Thoracic aorta (tissue), 2 donors: ENCODE measurements at places on chromosomes 2 and 18. TPM values are rescaled to one million over a fixed set of nuclear protein-coding genes. Genes with fewer than 3 reads are reported as not detected.
A peak's percentile ranks its signal among the peaks of the same experiment; 100 is the strongest.

DNA sequence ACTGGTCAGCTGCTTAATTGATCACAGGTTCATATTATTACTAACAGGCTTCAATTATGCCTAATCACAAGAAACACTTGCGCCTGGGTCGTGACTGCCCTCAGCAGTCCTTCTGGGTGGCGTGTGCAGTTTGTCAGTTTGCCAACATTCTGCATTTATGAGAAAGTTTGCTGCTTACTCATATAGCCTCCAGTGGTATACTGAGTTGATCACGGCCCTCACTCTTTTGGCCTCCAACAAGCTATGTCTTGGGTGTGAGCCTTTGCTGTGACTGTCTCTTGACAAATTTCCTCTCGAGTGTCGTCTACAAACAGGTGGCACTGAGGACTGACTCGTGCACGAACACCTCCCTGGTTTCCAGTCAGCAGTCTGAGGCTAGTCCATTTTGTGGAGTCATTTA lies 27.3 kb downstream of the DCDC2C start:
- no peak for DNase-seq
- H3K4me3 ChIP-seq: no peak overlapping the region
- peaks cover 9% of the 10 kb centered on the region for H3K4me1 ChIP-seq
- no peak overlapping the region for H3K27ac ChIP-seq
- H3K27me3 ChIP-seq: no peaks in the 10 kb centered on the region
- H3K36me3 ChIP-seq: no peaks in the 10 kb centered on the region

GRCh38 chr2:100601661-100602060 lies 38.9 kb downstream of the PDCL3 start:
- peaks cover 10% of the 10 kb centered on the region for H3K4me1 ChIP-seq
- no peak overlapping the region for H3K27ac ChIP-seq
- no peaks in the 10 kb centered on the region for H3K27me3 ChIP-seq
- DNase-seq: no peak

PMAIP1 gene
- total RNA-seq: not detected

GRCh38 chr18:42508683-42509296 lies 553.8 kb downstream of the PIK3C3 start:
- H3K27ac ChIP-seq: no peak overlapping the region
- H3K27me3 ChIP-seq: no peaks in the 10 kb centered on the region
- no peak overlapping the region for H3K4me3 ChIP-seq

TMEM17 gene
- total RNA-seq: 0.42 TPM

DNA sequence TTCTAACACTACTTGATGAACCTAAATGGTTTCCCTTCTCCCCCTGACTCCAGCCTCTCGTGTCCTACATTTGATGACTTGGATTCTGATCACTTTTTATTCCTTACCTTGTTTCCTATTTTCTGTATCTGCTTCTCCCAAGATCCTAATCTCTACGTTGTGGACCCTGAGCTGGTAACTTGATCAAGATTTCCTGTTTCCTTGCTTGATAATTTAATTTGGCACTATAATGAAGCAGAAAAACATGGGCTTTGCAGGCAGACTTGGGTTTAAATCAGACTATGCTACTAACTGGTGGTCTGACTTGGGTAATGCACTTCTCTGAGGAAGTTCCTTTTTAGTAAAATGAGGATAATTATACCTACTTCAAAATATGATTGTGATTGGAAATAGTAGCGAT lies 11.7 kb upstream of the FBXO11 start:
- no peaks in the 10 kb centered on the region for H3K36me3 ChIP-seq
- no peak for DNase-seq
- H3K4me1 ChIP-seq: no peaks in the 10 kb centered on the region
- no peak overlapping the region for H3K27ac ChIP-seq
- H3K4me3 ChIP-seq: no peak overlapping the region

DNA sequence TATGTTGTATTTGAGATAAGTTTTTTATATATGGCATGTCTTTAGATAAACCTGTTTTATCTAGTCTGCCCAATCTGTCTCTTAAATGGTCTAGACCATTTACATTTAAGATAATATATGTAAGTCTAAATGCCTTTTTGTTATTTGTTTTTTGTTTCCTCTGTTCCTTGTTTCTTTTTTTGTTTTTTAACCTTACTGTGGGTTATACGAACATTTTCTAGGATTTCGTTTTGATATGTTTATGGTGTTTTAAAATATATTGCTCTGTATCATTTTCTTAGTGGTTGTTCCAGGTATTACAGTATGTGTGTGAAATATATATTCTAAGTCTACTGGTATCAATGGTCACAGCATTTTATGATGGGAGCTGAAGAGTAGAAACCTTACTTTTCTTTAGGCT lies 13.3 kb downstream of the BCL2L11 start:
- peaks cover 7% of the 10 kb centered on the region for H3K4me1 ChIP-seq
- H3K4me3 ChIP-seq: no peak overlapping the region
- DNase-seq: no peak
- H3K27ac ChIP-seq: no peak overlapping the region
- no peaks in the 10 kb centered on the region for H3K36me3 ChIP-seq

HOXD13 gene
- total RNA-seq: not detected

GRCh38 chr18:37567061-37567993 lies 1.7 kb upstream of the CELF4 start:
- H3K4me3 ChIP-seq: peak overlapping the region; percentile 82
- DNase-seq: no peak
- peaks cover 25% of the 10 kb centered on the region for H3K27me3 ChIP-seq
- no peak overlapping the region for H3K27ac ChIP-seq
- no peaks in the 10 kb centered on the region for H3K36me3 ChIP-seq

RAB27B gene
- 0.42 TPM for total RNA-seq

GRCh38 chr18:27143580-27144287 lies 41.4 kb downstream of the CHST9 start:
- no peaks in the 10 kb centered on the region for H3K27me3 ChIP-seq
- no peak for DNase-seq
- no peaks in the 10 kb centered on the region for H3K36me3 ChIP-seq
- no peaks in the 10 kb centered on the region for H3K4me1 ChIP-seq
- no peak overlapping the region for H3K4me3 ChIP-seq

DNA sequence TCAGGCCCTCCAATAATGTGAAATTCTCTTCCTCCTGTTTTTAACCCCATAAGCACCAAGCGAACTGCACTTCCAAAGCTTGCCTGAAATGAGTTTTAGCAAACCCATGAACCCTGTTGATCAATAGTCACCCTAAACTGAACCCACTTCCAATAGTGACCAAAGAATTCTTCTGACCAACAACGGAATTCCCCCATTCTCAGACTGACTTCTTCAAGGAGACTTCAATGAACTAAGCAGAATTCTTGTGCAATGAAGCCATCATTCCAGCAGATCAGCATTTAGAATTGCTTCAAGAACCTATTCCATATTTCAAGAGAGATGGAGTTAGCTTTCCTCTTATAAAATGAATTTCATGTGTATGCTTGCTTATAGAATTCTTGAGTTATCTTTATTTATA lies 176.9 kb upstream of the FN1 start:
- H3K4me1 ChIP-seq: peaks cover 29% of the 10 kb centered on the region
- no peak overlapping the region for H3K27ac ChIP-seq
- no peak overlapping the region for H3K4me3 ChIP-seq
- H3K27me3 ChIP-seq: no peaks in the 10 kb centered on the region

- DNase-seq: no peak
- peaks cover 20% of the 10 kb centered on the region for H3K4me1 ChIP-seq
- H3K27me3 ChIP-seq: no peaks in the 10 kb centered on the region
- H3K27ac ChIP-seq: no peak overlapping the region
- H3K36me3 ChIP-seq: no peaks in the 10 kb centered on the region
Observed at GRCh38 chr2:226726546-226726945, 73.1 kb downstream of the IRS1 start.

UGT1A4 gene
- total RNA-seq: not detected

- no peaks in the 10 kb centered on the region for H3K27me3 ChIP-seq
- peak overlapping the region; percentile 88 for H3K27ac ChIP-seq
- H3K4me1 ChIP-seq: peaks cover 61% of the 10 kb centered on the region
- H3K4me3 ChIP-seq: no peak overlapping the region
- no peak for DNase-seq
Observed at GRCh38 chr2:27074738-27075565, 3.5 kb upstream of the EMILIN1 start.

COQ10B gene
- total RNA-seq: 41.6 TPM

DNA sequence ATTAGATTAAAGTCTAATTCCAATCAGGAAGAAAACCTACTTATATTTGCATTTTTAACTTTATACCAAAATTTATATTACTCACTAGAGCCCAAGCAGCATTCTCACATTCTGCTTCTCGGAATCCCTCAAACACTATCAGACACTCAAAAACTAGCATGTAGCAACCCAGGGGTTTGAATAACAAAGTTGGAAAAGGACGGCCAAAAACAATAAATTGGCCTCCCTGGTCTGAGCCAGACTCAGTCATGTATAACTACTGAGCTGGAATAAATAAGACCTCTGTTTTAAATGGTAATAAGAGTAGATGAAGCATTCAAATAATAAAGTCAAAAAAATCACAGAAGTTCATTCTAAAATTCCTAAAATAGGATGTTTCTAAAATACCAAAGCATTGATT lies 290.9 kb downstream of the IRS1 start:
- H3K4me1 ChIP-seq: peaks cover 3% of the 10 kb centered on the region
- DNase-seq: no peak
- H3K27ac ChIP-seq: no peak overlapping the region
- no peaks in the 10 kb centered on the region for H3K27me3 ChIP-seq
- H3K36me3 ChIP-seq: no peaks in the 10 kb centered on the region
- H3K4me3 ChIP-seq: no peak overlapping the region

RNF152 gene
- total RNA-seq: 57.7 TPM

DNA sequence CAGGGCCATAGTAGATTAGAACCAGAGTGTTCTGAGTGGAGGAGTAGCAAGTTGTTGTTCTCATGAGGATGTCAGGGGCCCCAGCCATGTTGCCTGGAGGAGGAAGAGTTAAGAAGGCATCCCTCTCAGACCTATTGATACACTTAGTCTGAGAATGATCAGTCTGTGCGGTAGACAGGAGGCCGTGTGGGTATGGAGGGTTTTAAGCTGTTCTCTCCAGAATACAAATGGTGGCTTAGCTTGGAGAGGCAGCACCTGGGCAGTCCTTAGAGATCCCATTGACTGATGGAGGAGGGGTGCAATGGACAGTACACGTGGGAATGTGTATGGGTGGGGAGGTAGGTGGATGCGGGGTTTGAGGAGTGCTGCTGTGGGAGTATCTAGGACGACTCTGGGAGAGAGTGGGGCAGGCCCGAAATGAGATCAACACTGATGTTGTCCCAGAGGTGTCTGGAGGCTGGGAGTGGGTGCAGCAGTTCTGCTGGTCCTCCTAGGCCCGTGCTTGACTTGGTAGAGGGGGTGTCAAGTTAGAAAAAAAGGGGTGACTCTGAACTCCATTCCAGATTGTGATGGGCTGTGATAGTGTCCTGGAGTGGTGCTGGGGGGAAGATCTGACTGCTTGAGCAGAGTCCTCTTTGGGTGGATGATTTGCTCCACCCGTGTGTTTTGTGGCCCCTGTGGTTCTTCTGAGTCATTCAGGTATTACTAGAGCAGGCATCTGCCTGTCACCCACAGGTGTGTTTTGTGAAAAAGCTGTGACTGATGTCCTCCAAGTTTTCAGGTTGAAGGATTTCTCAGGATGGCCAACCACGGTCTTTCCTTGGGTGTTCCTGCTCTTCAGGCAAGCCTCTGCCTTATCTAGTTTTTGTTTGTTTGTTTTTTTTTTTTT lies 44.7 kb downstream of the C2orf42 start:
- H3K36me3 ChIP-seq: no peaks in the 10 kb centered on the region
- peaks cover 12% of the 10 kb centered on the region for H3K4me1 ChIP-seq
- no peak overlapping the region for H3K27ac ChIP-seq

- H3K4me3 ChIP-seq: no peak overlapping the region
- H3K36me3 ChIP-seq: no peaks in the 10 kb centered on the region
- no peak for DNase-seq
- H3K4me1 ChIP-seq: no peaks in the 10 kb centered on the region
- H3K27me3 ChIP-seq: no peaks in the 10 kb centered on the region
Observed at GRCh38 chr2:207683879-207684627, 27.4 kb upstream of the CCNYL1 start.

CNDP1 gene
- not detected for total RNA-seq

TMEM247 gene
- not detected for total RNA-seq

DNA sequence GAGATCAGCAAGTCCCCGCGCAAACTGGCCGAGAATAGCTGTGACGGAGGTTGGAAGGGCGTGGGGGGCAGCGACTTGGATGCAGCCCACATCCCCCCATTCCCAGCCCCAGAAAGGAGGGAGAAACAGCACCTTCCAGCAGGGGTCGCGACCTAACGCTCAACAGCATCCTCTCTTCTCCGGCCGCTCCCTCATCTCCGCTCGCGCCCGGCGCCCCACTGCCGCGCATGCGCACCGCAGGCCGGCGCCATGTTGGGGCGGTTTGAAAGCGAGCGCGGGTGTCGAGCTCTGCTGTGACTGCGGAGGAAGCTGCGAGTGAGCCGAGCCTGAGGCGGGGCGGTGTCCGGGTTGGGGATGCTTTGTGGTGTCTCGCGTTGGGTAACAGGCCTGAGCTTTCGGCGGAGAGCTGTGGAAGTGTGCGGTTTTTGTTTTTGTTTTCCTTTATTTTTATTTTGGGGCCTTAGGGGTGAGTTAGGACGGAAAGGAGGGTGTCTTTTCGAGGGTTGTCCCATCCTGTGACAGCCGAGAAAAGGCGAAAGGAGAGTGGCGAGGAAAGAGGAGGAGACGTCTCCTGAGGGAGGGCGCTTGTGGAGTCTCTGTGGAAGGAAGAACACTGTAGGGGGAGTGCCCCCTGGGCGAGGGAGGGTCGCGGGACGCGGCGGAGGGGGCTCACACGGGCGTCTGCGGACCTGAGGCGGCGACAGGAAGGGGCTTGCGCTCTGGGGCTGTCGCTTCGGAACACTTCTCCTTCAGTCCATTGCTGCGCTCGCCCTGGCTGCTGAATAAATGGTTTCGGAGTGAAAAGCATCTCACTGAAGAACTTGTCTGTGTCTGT lies at the start of the genes C18orf54 and STARD6:
TSS of gene C18orf54 (plus strand) at position 247 of the 835 bp plus-strand sequence. CDS start 2,667 bp downstream, outside the sequence.
TSS of gene STARD6 (minus strand) at position 199 of the 835 bp plus-strand sequence. CDS start 3,285 bp downstream, outside the sequence.
- peak within 1 kb of the TSS; percentile 88 for H3K4me3 ChIP-seq
- no peaks in the 10 kb centered on the region for H3K27me3 ChIP-seq
- peak; percentile 36 for DNase-seq
- no peaks in the 10 kb centered on the region for H3K36me3 ChIP-seq
- no peaks in the 10 kb centered on the region for H3K4me1 ChIP-seq

GRCh38 chr2:7725850-7726242 lies 808.6 kb downstream of the RNF144A start:
- H3K4me1 ChIP-seq: peaks cover 9% of the 10 kb centered on the region
- no peak overlapping the region for H3K4me3 ChIP-seq
- no peaks in the 10 kb centered on the region for H3K27me3 ChIP-seq
- H3K36me3 ChIP-seq: no peaks in the 10 kb centered on the region

PMS1 gene
- total RNA-seq: 27.6 TPM

GRCh38 chr2:237072067-237072931 lies 13.4 kb upstream of the COPS8 start:
- peak; percentile 58 for DNase-seq
- H3K27ac ChIP-seq: no peak overlapping the region
- no peaks in the 10 kb centered on the region for H3K36me3 ChIP-seq
- H3K4me1 ChIP-seq: no peaks in the 10 kb centered on the region
- H3K27me3 ChIP-seq: no peaks in the 10 kb centered on the region

DNA sequence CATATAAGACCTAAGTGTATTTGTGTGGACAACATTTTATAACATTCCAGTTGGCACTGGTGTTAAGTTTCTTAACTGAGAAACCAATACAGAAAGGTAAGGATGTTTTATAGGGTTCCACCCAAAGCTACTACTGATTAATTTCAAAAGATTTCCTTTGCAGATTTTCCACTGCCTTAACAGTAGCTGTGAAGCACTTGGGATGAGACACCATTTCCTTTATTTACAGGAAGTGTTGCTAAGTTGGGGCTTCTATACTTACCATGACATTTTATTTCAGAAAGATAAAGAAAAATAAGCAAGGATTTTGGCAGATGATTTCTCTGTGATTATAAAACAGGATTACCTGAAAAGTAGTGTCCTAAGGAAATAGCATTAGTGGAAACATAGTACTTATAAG lies 234.3 kb downstream of the CALCRL start:
- H3K4me1 ChIP-seq: no peaks in the 10 kb centered on the region
- no peaks in the 10 kb centered on the region for H3K36me3 ChIP-seq
- H3K27ac ChIP-seq: no peak overlapping the region
- no peaks in the 10 kb centered on the region for H3K27me3 ChIP-seq
- no peak overlapping the region for H3K4me3 ChIP-seq
- DNase-seq: no peak
